ENCODE measurements at places on chromosomes 3 and 15. TPM values are rescaled to one million over a fixed set of nuclear protein-coding genes. Genes with fewer than 3 reads are reported as not detected.
A peak's percentile ranks its signal among the peaks of the same experiment; 100 is the strongest.

DNA sequence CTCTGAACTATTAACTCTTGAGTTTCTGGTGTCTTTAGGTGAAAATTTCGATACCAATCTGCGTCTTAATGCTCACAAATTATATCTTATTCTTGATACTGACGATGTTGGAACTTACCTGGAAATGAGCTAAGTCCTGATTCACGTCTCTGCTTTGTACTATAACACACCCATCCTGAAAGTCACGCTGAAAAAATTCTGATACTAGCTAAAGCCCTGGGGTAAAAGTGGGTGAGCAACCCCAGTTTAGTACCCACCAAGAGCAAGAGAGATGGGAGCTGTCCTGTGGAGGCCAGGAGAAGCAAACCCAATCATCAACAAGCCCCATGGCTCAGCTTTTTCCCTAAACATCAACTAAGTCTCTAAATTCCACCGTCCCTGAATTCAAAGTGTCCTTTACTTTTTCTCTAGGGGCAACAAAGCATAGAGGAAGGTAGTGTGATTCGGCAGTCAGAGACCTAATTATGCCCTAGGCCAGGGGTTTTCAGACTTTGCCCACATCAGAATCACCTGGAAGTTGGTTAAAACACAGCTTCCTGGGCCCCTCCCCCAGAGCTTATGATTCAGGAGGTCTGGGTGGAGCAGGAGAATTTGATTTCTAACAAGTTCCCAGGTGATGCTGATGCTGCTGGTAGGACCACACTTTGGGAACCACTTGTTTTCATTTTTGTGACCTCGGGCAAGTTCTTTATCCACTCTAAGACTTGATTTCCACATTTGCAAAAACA lies 90.2 kb downstream of the OSBPL10 start:
- DNase-seq, result no peak

DNA sequence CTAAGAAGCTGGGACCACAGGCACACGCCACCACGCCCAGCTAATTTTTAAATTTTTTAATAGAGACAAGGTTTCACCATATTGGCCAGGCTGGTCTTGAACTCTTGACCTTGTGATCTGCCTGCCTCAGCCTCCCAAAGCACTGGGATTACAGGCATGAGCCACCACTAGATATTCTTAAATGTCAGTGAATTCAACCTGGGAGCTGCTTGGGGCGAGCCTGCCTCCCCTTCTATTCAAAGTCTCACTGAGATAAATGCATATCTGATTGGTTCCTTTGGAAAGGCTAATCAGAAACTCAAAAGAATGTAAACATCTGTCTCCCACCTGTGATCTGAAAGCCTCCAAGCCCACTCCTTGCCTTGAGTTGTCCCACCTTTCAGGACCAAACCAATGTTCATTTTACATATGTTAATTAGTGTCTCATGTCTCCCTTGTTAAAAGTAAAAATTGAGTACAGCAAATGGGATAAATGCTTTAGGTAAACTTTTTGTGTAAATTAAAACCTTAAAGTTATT lies 15.0 kb downstream of the CYP11A1 start:
- no peak for DNase-seq

DNA sequence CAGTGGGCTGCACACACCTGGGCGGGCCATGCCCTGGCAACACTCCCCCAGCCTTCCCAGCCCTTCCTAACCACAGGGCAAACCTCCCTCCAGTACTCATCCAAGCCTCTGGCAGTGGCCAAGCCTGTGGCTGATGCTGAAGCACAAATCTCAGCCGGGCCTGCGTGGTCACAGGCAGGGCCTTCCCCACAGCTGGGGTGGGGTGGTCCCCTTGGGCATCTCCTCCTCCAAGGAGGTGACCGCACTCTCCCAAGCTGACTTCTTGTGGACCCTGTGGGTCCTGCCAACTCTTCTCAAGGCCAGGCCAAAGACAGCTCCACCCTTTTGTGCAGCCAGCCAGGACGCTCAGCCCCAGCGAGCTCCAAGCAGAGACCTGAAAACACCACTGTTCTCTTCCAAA lies 21.4 kb downstream of the GRAMD2A start:
- DNase-seq, result peak; percentile 74

DNA sequence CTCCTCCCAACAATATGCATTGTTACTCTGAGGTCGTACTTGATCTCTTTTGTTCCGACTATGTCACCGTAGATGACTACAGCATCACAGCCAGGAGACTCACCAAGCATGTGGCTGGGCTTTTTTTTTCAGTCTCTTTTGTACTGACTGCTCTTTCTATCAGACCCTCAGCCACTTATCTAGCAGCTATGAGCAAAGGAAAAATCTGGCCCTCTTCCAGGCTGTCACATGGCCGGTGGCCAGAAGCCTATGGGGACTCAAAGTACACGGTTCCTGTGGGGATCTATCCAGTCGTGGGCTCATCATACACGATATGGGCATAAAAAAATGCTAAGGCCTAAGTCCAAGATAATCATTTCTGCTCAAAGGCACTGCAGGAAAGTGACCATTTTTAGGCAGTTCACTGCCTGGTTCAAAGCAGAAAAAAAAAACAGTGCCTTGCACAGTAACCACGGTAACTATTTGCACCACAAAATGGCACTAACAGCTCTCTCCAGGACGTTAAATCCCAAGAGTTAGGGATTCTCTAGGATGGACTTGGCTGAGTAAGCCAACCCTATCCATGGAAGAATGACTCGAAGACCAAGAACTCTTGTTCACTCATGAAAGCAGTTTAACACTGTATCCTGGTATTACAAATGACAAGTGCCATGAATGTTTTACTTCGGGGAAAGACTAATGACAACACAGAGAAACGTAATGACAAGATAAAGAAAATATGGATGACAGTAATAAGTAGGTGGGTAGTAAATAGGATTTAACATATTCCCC lies 50.3 kb downstream of the SHQ1 start:
- DNase-seq, result peak; percentile 27

DNA sequence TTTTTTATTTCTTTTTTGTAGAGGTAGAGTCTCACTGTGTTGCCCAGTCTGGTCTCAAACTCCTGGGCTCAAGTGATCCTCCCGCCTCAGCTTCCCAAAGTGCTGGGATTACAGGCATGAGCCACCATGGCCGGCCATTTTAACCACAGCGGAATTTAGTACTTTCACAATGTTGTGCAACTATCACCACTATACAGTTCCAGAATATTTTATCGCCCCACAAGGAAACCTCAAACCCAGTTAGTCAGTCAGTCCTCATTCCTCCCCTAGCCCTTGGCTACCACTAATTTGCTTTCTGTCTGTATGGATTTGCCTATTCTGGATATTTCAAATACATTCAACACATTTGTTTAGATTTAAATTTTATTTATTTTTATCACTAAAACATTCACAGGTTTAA lies 15.5 kb upstream of the HOMER2 start:
- no peak for DNase-seq

DNA sequence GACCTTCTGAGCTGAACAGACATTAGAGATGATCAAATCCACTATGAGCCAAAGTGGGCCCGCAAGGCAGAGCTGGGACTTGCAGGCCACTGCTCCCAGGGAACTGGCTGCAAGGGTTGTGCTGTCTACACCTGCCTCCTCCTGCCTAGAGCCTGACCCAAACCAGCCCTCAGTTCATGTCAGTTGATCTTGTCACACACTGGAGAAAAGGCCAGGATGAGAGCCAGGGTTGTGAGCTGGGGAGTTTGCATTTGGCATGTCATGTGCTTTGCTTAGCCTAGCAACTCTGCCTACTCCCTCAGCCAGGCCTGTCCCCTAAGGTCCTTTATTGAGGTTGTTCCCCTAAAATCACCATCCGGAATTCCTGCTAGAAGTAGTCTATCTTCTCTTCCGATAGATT lies 67.8 kb downstream of the RAB11A start:
- DNase-seq, result no peak

GRCh38 chr3:11820531-11821041 lies 26.1 kb downstream of the TAMM41 start:
- peak; percentile 22 for DNase-seq

ZNF80 gene
- not detected for total RNA-seq

HSPBAP1 gene
- 15.7 TPM for total RNA-seq

TRAT1 gene
- 1.6 TPM for total RNA-seq

CCR9 gene
- not detected for total RNA-seq

SCAANT1 gene
- not detected for total RNA-seq

CHDH gene
- total RNA-seq, result 7.5 TPM

STX19 gene
- total RNA-seq, result not detected

VEPH1 gene
- total RNA-seq, result 12.0 TPM

KNL1 gene
- 3.8 TPM for total RNA-seq

GABPB1 gene
- total RNA-seq, result 30.0 TPM
